Stimulated activated CD4-positive, alpha-beta T cell treated with anti-CD3 and anti-CD28 coated beads, Interleukin-1b, Interleukin-23, amount 100 ng/mL, for 4 hours (primary cell): ENCODE measurements at places on chromosomes 3 and 15.
A peak's percentile ranks its signal among the peaks of the same experiment; 100 is the strongest.

DNA sequence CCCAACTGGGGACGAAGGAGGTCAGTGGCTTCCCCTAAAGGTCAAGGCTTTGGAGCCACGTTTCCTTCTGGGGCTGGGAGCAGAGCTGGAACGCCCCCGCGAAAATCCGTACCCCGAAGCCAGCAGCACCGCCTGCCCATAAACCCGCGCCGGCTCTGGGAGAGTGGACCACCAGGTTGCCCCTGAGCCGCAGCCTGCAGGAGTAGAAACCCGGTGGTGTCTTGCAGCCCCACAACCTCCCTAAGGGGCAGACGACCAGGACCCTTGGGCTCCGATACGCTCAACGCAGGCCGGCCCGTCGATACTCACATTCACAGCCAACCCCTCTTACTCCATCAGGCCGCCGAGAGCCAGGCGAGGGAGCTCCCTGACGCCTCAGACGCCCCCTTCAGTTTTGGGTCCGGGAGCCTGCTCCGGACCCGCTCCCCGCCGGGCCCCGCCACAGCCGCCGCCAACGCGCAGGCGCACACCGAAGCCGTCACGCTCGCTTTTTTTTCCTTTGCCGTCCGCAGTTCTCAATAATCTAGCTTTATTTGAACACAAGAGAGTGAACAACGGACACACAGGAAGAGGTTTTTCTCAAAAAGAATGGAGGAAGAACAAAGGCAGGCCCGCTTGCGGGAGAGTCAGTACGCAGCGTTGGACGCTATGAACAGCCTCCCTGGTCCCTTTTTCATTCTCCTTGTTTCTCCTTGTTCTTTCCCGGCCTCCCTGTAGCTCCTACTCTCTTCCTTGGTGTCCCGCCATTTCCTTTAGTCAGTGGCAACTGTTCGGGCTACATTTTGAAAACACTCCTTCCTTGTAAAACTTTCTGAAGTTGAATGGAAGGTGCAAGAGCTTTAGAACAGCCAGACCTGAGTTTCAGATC is at the start of gene ZNF106:
ZNF106 (minus strand) TSS at position 471 of the 868 bp plus-strand sequence. CDS start 18,852 bp downstream, outside the sequence.
- peak; percentile 77 for DNase-seq

DNA sequence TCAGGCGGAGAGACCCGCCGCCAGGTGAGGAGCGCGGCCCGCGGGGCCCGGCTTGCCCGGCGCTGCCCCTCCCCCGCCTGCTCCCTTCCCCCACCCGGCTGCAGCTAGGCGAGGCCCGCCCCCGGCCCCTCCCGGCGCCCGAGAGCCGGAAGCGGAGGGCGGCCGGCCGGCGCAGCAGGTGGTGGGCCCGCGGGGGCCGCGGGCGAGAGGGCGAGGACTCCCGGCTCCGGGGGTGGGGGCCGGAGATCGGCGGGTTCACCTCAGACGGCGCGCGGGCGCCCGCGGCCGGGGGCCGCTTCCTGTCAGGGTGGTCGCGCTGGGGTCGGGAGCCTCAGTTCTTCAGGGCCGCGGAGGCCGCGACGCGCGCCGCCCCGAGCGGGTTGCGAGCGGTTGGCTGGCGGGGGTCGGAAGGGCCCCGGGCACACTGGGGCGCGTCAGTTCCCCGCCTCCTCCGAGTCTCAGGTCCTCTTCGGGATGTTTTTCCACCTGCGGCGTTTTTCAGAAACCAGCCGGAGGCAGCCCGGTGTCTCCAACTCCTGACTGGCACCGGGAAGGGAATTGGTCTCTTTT is 395 bp downstream of the ZFAND6 start:
- DNase-seq, result peak; percentile 81

DNA sequence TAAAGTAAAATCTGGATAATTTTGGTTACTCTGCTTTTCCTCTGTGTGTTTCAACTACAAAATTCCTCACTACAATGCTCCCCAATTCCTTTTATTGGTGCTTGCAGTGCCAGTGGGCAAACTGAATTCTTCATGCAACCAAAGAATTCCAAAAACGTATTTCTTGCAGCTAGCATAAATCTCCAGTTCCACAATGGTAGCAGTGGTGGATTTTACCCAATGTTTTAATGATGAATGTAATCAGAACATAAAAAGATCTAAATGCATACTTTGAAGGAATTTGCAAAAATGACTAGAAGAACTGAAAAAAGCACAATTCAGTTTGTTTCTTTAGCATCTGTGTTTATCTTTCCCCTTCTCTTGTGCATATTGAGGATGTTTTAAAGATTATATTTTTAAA is 359.6 kb upstream of the TPRG1 start:
- no peak for DNase-seq

DNA sequence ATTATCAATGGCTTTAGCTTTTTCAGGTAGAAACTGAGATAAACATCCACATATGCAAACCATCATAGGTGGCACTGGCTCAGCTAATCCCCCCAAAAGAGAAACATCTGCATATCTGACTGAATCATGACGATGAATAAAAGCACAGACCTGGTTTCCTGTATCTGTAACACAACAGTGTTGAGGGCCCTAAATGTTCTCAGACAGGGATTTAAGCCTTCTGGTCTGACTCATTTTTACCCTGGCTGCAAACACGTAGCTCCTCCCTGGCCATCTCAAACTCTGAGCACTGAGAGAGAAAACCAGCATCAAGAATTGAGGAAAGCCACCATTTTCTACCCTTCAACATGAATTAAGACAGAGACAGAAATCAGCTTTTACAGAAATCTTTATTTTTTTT is 35.2 kb downstream of the GLB1 start:
- DNase-seq, result no peak

DNA sequence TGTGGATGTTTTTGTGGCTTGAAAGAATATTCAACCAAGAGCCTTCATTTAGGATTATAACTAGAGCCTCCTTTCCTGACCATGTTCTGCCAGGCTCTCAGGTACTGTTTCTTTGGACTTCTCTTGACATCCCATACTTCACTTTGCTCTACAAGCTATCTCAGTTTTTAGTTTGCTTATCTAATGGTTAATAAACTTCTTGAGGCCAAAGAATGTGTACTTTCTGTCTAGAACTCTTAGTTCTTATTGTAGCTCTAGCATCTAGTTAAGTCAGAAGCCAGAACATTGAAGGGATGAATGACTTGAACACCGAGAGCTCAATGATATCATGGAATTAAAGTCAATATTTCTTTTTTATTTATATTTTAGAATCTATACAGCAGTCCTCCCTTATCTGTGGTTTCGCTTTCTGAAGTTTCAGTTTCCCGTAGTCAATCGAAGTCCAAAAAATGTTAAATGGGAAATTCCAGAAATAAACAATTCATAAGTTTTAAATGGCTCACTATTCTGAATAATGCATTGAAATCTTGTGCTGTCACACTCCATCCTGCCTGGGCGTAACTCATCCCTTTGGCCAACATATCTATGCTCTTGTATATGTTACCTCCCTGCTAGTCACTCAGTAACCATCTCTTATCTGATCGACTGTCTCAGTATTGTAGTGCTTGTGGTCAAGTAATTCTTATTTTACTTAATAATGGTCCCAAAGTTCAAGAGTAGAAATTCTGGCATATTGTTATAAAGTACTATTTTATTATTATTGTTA is 368.6 kb upstream of the RBMS3 start:
- no peak for DNase-seq

DNA sequence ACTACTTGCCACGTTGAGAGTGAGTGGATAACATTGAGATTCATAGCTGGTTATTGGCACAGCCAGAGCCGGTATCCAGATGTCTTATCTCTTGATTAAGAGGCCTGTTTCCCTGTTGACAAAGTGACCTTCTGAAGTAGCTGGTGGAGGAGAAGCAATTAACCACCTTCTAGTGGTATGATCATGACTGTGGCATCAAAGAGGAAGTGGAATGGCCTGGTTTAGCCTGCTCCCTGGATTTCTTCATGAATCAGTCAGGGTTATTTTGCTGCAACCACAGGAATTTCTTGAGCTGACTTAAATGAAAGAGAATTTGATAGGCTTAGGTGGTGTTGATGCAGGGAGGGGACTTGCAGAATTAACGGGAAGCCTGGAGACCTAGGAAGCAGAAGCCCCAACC is 398.3 kb downstream of the MFSD1 start:
- no peak for DNase-seq

DNA sequence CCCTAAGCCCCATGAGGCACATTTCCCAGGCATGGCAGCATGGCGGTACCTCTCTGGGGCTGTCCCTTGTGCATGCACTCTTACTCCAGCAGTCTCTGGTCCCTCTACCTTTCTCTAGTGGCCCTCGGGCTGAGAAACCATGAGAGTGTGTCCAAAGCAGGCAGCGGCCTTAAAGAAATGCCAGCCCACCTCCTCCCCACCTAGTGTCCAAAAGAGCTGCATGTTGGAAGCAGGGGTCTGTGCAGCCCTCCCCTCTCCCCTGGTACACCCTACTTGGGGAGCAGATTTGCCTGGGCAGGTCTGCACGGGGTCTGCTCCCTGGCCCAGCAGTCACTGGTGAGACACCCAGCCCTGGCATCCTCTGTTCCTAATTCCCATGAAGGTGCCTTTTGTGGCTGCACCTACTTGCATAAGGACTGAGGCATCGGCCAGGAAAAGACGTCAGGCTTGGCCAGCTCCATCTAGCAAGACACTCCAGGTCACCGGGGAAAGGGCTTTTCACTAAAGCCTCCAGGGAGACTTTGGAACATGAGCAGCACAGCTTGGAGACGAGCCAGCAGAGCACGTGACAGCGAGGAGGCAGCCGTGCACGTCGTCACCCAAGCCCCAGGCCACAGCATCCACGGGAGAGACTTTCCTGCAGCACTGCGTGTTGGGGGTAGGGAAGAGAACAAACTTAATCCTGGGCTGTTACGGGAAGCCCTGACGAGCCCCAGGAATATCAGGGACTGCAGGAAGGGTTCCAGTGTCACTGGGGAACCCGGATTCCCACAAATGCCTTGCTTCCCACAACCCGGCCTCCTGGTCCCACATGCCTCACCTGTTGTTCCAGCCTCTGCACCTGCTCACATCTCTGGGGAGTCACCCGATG is 38.8 kb downstream of the TM2D3 start:
- no peak for DNase-seq

- DNase-seq, result no peak
These were observed 34.4 kb downstream of the CORO2B start for GRCh38 chr15:68612979-68613740.

GRCh38 chr3:153087595-153088566 is 74.1 kb upstream of the RAP2B start:
- no peak for DNase-seq
